ENCODE measurements at places on chromosomes 7 and 10.

DNA sequence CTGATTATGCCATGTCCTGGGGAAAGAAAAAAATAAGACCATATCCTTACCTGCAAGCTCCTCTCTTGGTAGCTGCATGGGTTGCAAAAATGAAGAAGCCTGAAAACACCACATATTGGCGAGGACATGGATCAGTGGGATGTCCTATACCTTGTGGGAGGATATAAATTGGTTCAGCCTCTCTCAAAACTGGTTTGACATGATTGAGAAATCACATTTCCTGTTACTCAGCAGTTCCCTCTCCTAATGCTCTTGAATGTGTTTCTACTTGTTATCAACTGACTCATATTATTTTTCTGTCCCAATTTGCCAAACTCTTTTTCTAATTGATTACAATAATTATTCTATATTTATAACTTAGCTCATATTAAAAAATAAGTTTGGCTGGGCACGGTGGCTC is 380.2 kb downstream of the EXOC4 start:
- no peak for DNase-seq

DNA sequence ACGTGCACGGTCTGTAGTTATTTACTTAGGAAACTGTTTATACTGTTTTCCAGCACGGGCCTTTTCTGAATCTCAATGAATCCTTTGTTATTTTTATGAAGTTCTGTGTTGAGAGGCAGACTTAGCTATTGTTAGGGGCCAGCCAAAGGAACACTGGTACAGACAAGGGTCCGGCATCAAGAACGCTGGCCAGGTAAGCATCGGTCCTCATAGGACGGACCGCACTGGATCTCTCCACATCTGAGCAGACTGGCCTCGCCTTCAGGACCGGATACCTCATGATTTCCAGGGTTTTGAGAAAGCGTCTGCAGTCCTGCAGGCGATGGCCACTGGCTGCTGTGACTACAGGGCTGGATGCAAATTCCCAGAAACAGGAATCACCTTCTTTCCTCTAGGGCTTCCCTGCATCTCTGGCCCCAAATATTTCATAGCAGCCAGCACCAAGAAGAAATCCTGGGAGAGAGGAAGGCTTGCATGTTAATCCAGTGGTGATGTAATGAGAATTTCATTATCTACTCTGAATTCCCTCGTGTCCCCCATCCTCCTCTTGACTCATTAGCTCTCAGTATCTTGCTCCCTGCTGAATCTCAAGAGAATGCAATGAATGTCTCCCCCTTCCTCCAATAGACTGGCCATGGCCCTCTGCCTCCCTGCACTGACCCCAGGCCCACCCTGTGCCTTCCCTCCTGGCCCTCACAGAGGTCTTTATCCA is 325.4 kb upstream of the NPVF start:
- DNase-seq: no peak

DNA sequence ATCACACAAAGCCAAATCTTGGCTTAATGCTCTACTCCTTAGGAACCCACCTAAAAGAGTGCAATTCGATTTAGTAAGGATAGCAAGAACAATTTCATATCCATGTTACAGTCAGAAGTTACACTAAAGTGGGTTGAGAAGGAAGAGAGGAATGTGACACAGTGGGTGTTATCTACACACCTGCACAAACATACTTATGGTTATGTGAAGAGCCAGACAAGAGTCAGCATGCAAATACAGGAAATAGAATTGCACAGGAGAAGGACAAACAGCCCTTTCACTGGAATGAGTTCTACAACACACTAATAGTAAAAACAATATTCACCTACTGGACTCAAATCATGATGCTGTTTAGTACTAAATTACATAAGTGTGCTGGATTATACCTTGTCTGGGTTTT is 262.8 kb downstream of the DGKB start:
- DNase-seq: no peak

DNA sequence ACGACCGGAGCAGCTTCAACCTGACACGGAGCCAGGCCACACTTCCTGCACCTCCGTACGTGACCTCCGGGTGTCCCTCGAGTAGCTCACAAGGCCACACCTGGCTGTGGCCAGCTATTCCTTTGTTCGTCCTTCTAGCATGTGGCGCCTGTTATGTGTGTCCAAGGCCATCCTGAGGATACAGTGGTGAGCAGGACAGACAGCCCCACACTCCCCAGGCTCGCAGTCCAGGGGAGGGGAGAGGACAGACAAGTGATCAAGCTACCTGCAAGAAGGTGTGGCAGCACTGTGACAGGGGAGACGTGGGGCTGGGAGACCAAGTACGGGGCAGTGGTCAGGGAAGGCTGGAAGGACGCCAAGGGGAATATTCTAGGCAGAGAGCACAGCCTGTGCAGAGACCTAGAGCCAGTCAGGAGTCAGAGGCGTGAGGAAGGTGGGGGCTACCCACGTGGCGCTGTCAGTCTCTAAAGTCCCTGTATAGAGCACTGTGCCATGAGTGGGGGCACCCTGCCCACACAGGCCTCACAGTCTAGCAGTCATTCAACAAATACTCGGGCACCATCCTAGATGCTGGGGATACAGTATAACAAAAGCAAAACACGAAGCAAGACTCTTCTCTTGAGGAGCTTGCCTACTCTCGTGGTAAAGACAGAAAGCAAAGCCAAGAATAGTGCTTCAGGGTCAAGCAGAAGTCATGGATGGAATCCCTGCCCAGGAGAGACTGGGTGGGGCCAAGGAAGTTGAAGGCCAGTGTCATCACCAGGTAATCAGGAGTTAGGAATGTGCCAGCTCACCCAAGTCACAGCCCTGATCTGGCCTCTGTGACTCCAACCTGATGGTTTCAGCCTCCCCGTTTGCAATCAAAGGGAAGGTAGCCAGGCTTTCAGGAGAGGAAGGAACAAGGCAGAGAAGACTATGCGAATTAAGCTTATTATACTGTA is 58.6 kb downstream of the PROSER2 start:
- DNase-seq: no peak

- no peak for DNase-seq
These were observed 55.9 kb upstream of the NFE2L3 start for GRCh38 chr7:26096136-26096535.

Data from ascending aorta (tissue), 2 donors.